ENCODE measurements at places on chromosomes 2 and 18. TPM values are rescaled to one million over a fixed set of nuclear protein-coding genes. Genes with fewer than 3 reads are reported as not detected.

- no peaks in the 10 kb centered on the region for H3K27me3 ChIP-seq
- DNase-seq = no peak
- no peak overlapping the region for H3K4me3 ChIP-seq
These were observed 304.4 kb downstream of the GULP1 start for GRCh38 chr2:188596054-188596453.

DNA sequence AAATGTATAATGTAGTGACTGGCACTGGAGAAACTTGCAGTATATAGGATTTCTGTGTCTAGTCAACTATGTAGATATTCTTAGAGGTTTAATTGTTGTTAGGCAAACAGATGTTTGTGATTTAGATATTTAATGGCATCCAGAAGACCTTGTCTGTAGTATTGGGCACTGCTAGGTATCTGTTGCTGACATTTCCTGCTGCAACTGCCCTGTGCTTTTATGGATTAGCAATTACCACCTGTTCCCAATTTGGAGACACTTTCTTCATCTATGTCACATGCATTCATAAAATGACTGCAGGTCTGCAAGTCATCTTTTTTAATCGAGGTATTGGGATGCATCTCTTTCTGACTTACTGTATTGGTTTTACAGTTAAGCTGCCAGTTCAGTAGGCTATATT lies 71.3 kb downstream of the ITGA4 start:
- no peak overlapping the region for H3K27ac ChIP-seq
- H3K27me3 ChIP-seq = no peaks in the 10 kb centered on the region
- H3K36me3 ChIP-seq = peaks cover 18% of the 10 kb centered on the region

DNA sequence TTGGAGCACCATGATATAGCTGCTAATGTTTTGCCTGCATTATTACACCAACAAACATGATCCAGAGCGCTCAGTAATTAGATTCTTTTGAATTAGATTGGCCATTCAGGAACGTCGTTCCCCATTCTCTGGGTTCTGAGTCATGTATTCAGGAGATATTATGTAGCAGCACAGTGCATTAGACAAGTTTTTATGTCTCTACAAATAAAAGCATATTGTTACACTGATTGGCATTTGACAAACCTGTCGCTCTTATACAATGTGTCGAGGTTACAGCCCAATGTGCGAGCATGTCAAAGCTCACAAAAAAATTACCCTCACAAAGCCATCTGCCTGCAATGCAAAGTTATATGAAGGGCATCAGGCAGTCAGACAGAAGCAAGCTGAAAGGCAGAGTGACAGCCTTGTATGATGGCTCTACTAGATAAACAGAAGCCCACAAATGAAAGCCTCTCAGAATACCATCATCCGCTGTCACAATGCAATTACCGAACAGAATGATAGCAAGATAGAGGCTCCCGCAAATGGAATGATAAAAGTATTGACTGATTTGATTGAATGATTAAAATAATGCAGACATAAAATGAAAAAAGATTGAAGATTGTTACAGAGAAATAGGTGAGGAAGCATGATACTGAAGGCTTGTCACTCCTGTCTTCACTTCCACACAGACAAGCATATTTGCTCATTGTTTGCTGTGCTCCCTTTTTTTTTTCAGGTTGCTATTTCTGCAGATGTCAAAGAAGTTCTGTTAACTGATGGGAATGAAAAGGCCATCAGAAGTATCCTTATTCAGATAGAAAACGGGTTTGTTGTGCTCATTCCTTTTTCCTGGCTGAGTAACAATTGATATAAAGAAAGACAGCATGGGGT lies 234.6 kb upstream of the SIX3 start:
- no peak for DNase-seq
- no peaks in the 10 kb centered on the region for H3K27me3 ChIP-seq
- no peaks in the 10 kb centered on the region for H3K36me3 ChIP-seq
- no peak overlapping the region for H3K4me3 ChIP-seq

- H3K27ac ChIP-seq = no peak overlapping the region
- no peaks in the 10 kb centered on the region for H3K36me3 ChIP-seq
- H3K4me1 ChIP-seq = no peaks in the 10 kb centered on the region
- H3K4me3 ChIP-seq = no peak overlapping the region
These were observed 616.7 kb downstream of the TDRD15 start for GRCh38 chr2:21740484-21740883.

Gene CHST9
- total RNA-seq = 0.03 TPM

DNA sequence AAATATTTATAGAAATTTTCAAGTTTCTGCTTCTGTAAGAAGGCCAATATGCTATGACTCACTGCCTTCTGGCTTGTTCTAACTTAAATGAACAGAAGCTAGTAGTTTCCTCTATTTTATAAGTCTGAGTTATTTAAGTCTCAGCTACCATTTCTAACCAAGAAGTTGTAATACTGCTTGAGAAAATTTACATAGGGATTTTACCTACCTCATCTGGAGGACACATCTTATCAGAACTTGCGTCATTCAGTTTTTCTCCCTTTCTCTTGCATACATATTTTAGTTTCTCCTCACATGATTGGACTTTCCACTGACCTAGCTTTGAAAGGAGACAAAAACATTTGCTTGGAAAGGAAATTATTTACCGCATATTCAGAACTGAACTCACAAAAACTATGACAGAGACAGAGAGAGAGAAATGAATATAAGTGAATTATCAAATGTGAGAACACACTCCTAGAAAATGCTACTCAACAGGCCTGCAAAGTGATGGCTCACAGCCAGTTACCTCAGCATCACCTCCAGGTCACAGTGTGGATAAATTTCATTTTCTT lies 81.1 kb upstream of the CD302 start:
- H3K27ac ChIP-seq = no peak overlapping the region
- no peak for DNase-seq
- H3K36me3 ChIP-seq = no peaks in the 10 kb centered on the region
- no peaks in the 10 kb centered on the region for H3K4me1 ChIP-seq
- H3K27me3 ChIP-seq = no peaks in the 10 kb centered on the region
- no peak overlapping the region for H3K4me3 ChIP-seq

Gene NEU2
- total RNA-seq = not detected

GRCh38 chr18:24420551-24420950 lies 5.9 kb upstream of the IMPACT start:
- H3K4me3 ChIP-seq = no peak overlapping the region
- peaks cover 34% of the 10 kb centered on the region for H3K27me3 ChIP-seq
- H3K36me3 ChIP-seq = no peaks in the 10 kb centered on the region
- H3K4me1 ChIP-seq = no peaks in the 10 kb centered on the region
- no peak overlapping the region for H3K27ac ChIP-seq

DNA sequence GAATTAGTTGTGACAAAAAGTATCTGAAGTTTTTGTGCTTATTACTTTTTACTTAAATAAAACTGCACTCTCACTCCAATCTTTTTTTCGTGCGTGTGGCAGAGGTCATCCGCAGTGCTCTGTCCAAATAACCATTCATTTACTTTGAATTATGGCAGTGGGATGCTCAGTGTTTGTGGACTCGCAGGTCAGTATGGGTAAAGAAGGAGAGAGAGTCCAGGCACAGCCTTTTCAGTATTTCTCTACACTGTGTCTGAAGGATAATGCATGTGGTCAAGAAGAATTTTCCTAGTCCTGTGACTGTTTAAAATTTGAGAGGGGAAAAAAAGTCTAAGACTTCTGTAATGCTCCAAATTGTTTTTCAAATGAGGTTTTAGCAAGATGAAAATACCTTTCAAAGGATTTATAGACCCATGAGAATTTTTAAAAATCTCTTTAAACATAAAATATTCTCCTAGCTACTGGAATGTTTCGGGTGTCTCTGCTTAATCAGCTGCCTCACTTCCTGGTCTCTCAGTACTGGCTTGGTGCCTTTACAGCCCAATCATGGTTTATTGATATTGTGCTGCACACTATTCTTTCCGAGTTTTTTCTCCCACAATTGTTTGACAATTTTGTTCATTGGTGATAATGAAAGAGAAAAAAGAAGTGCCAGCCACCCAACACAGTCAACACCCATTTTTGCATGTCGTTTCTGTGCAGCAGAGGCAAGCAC lies 453.2 kb downstream of the PTPRM start:
- no peak for DNase-seq
- no peak overlapping the region for H3K27ac ChIP-seq
- no peak overlapping the region for H3K4me3 ChIP-seq
- no peaks in the 10 kb centered on the region for H3K27me3 ChIP-seq
- H3K36me3 ChIP-seq = no peaks in the 10 kb centered on the region

- H3K27me3 ChIP-seq = peaks cover 3% of the 10 kb centered on the region
- DNase-seq = peak; percentile 76
- no peaks in the 10 kb centered on the region for H3K36me3 ChIP-seq
- peak overlapping the region; percentile 65 for H3K4me3 ChIP-seq
- peaks cover 16% of the 10 kb centered on the region for H3K4me1 ChIP-seq
These were observed 690 bp downstream of the SDC1 start for GRCh38 chr2:20224164-20224715.

- no peak for DNase-seq
- no peak overlapping the region for H3K27ac ChIP-seq
- no peaks in the 10 kb centered on the region for H3K4me1 ChIP-seq
- no peak overlapping the region for H3K4me3 ChIP-seq
- no peaks in the 10 kb centered on the region for H3K36me3 ChIP-seq
- H3K27me3 ChIP-seq = peaks cover 8% of the 10 kb centered on the region
These were observed 295.1 kb downstream of the GALR1 start for GRCh38 chr18:77544792-77545191.

GRCh38 chr2:216634370-216635148 lies 1.3 kb downstream of the IGFBP2 start:
- peaks cover 21% of the 10 kb centered on the region for H3K4me1 ChIP-seq
- DNase-seq = no peak
- H3K27ac ChIP-seq = no peak overlapping the region
- H3K4me3 ChIP-seq = peak overlapping the region; percentile 52

GRCh38 chr2:98608962-98609604 lies 694 bp downstream of the UNC50 start:
- H3K4me1 ChIP-seq = peaks cover 41% of the 10 kb centered on the region
- H3K27ac ChIP-seq = peak overlapping the region; percentile 99
- H3K36me3 ChIP-seq = peaks cover 42% of the 10 kb centered on the region

DNA sequence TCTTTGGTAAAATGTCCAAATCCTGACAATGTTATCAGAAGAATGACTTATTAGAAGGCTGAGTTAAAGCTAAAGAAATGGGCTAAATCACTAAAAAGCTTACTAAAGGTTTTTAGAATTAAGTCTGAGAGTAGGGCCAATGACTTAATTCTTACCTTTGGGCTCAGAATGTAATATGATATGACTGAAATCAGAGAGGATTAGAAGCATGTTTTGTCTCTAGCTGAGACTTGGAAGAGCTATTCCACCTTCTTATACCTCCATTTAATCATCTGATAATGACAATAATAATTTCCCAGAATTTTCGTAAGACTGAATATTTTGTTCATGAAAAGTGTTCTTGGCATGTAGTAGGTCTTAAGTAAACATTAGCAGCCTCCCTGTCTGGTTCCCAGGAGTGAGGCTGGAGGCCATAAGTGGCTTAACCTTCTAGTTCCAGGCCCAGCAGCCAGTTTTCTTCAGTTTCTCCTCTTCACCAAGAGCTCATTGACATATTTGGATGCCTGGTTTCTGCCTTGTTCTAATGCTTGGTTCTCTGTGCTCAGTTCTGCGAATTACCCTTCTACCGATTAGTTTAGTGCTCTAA lies 25.5 kb upstream of the E2F6 start:
- no peaks in the 10 kb centered on the region for H3K4me1 ChIP-seq
- no peak overlapping the region for H3K4me3 ChIP-seq
- no peak for DNase-seq
- H3K27ac ChIP-seq = no peak overlapping the region
- no peaks in the 10 kb centered on the region for H3K36me3 ChIP-seq
- peaks cover 14% of the 10 kb centered on the region for H3K27me3 ChIP-seq

Measured in upper lobe of right lung (tissue), 1 donor.